ENCODE measurements at places on chromosomes 6 and 20. TPM values are rescaled to one million over a fixed set of nuclear protein-coding genes. Genes with fewer than 3 reads are reported as not detected.

DNA sequence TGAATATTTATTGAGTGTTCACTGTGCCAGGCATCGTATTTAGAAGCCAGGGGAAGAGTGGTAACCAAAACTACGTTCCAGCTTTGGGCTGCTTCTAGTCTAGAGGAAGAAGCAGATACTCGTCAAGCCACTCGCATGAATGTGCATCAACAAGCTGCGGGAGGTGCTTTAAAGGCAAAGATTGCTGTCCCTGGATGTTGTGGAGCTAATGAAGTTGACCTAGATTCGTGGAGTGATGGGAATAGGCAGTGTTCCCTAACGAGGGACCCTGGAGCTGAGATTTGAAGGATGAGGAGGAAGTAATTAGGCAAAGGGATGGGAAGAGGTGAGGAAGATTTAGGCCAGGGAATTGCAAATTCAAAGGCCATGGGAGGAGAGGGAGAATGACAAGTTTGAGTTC, 118.9 kb downstream of the TMEM170B start:
- DNase-seq, result no peak

Gene FNDC1
- not detected for total RNA-seq

DNA sequence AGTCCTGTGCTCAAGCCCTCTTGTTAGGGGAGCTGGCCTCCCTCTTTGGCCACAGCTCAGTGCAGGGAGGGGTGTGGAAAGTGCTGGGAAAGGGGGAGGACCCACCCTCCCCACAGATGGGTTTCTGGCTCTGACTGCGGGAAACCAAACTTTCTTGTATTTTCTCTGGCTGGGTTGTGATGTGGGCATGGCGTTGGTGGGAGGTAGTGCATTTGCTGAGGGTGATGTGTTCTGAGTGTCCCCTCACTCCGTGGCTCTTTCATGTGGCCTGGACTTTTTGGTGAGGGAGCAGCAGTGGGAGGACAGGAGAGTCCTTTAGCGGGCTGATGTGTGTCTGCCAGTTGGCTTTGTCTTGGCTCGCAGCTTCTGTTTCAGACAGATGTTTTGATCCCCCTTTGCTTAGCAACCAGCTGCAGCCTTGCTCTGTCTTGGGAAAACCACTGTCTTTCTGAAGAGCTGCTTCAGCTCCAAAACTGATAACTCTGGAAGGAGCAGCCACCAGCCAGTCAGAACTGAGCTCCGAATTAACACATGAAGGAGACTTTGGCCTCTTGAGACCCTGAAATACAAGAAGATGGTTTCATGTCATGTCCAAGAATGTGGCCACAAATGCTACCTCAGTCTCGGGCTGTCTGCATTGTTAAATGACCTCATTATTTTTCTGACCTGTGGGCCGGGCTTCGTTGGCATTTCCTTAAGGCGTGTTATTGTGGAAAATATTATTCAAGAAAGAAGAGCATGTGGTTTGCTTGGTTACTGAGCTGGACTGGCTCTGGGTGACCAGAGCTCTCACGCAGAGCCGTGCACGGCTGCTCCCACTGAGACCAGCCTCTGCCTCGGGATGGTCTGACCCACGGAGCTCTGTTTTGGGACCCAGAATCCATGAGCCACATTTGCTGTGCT, 21.5 kb downstream of the SYNJ2 start:
- no peak for DNase-seq

DNA sequence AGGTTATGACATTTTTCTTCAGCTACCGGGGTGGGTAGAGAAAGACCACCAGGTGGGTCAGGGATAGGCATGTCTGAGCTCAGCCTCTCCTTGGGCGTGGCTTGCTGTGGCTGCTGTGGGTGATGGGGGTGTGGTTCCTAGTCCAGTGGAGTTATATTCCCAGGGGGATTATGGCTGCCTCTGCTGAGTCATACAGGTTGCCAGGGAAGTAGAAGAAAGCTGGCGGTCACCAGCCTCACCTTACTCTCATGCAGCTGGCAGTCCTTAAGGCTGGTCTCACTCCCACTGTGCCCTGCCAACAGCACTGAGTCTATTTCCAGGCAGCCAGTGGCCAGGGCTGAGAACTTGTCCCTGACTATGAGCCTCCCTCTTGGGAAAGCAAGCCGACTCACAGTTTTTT, 130.0 kb downstream of the SCP2D1 start:
- no peak for DNase-seq

Gene FAM135A
- 14.5 TPM for total RNA-seq

DNA sequence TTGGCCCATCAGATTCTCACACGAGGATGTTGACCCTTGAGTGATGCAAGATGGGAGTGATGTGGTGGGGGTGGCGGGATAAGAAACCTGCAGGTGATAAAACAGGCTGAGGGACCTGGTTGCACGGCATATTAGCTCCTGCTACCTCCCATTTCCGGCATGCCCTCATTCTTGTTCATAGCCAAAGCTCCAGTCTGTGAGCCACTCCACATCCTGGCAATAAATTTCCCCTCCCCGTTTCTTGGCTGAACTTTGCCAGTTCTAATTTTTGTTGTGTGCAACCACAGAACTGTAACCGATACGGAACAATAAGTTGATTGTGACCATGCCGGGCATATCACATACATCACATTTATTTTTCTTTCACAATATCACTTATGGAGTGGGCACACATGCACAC, 41.6 kb upstream of the NFATC2 start:
- DNase-seq, result no peak

GRCh38 chr20:60058879-60059278, 100.7 kb downstream of the CDH26 start:
- DNase-seq, result no peak

DNA sequence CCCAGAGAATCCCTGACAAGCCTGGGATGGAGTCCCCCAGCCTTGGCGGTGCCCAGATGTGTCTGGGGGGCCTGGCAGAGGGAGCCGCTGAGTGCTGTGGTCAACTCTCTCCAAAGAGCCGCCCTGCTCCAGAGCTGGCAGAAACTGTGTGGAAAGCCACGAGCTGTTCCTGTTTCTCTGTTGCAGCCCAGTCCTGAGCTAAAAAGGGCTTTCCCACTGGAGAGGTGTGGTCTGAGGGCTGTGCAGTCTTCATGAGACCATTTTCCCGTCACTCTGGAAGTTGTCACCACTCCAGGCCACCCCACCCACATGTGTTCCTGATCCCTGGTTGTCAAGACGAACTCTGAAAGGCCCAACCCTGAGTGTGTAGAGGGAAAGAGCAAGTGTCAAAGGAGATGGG, 99.7 kb upstream of the KCNK16 start:
- no peak for DNase-seq

- DNase-seq, result no peak
Observed at GRCh38 chr20:57656252-57656820, 36.1 kb upstream of the ZBP1 start.

DNA sequence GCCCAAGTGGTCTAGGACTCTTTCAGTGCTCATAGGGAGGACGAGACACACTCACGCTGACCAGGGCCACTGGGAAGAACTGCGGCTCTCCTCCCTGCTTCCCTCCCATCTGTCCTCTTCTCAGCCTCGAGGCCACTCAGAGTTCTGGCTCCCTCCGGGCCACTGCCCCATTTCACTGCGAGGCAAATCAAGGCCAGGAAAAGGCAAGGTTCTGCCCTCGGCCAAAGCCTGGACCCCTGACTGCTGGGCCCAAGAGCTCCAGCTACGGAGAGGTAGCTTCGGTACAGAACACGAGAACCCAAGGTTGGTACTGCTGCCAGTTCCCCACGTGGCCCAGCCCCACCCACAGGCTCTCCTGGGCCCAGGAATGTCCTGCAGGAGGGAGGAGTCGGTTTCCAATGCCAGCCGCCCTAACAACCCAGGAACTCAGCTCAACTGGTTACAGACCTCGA, 14.7 kb downstream of the PI16 start:
- no peak for DNase-seq

Gene NCOA3
- 74.7 TPM for total RNA-seq

Gene CASP8AP2
- total RNA-seq, result 61.7 TPM

- no peak for DNase-seq
Observed at GRCh38 chr6:411402-412145, 20.0 kb downstream of the IRF4 start.

Gene GPR6
- not detected for total RNA-seq

Gene HLA-DQB2
- total RNA-seq, result not detected

- DNase-seq, result no peak
Observed at GRCh38 chr20:51281521-51281920, 258.6 kb upstream of the KCNG1 start.

DNA sequence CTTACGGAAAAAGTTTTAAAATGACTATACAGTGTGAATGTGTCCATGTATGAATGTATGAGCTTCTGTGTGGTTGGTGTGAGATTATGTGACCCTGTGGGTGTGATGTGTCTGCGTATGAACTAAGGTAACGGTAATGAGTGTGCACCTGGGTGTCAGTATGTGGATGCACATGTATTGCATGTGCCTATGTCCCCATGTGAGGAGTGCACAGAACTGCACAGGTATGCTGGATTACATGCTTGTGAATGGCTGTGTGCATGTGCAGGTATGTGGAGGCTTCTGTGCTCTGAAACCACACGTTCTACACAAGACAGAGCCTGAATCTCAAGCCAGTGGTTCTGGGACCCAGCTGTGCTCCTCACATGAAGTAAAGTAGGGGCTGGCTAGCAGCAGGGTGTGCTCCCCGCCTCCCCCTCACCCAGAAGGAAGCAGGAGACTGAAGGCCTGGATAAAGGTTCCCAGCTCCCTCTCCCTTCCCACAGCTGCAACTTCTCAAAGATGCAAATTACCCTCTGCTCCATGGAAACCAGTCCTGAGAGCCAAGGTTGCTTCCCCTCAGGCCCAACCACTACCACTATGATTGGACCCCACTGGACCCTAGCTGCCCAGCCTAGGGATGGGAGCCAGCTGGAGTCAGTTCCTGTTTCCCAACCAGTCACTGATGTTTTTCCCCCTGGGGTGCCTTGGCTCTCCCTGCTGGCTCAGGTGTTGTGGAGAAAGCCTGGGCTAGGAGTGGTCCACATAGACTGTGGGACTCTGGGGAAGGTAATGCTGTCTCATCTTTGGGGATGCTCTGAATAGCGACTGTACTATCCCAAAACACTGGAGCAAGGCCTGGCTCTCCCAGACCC, 24.8 kb upstream of the SPDEF start:
- DNase-seq, result no peak

DNA sequence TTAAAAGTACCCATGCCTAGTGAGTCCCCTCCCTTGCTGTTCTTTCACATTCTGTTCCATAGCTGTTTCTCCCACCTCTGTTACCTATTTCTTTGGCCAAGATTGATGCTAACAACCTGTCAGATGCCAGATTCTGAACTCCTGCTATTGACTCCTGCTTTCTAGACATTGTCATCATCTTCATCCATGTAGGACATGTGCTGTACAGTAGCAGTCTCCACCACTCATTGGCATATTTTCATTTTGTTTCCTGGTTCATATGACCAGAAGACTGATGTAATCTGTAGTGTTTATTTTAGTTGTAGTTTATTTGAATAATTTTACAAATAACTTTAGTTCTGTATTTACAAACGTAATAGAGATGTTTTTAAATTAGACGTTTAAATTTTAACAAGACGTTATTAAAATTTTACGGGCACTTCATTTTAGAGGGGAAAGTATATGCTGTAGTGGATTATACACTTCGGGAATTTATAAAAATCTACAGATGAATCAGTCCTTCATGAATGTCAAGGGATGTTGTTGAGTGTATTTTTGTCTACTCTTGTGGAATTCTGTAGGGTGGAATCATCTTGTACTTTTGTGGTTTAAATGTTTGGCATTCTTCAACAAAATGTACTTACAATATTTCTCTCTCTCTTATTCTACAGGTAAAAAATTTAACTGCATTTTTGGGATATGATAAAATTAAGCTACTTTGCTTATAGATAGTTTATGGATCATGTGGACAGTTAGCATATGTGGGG, 34.1 kb downstream of the TRMT11 start:
- no peak for DNase-seq

Gene APOBEC2
- not detected for total RNA-seq

- DNase-seq, result no peak
Observed at GRCh38 chr6:28583463-28583862, 57.8 kb downstream of the GPX5 start.

DNA sequence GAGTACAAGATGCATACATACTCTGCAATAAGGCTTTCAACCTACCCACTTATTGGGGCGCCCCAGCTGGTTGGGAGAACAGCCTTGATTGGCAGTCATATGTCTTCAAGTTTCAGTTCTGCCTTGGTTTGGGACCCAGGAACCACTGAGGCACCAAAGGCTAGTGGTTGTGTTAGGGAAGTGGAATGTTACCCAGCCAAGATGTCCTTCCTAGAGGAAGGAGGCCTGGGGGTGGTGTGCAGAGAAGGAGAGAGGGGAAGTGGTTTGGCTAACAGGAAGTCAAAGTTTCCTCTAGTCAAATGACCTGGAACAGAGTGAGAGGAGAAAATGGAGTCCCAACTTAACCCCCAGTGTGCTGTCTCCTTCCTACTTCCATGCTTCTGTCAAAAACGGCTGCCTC, 59.4 kb downstream of the CD164 start:
- no peak for DNase-seq

Gene FOXF2
- not detected for total RNA-seq

- no peak for DNase-seq
Observed at GRCh38 chr20:11796026-11796425, 121.7 kb upstream of the BTBD3 start.

GRCh38 chr6:71887006-71887743, 825 bp downstream of the RIMS1 start:
- DNase-seq, result no peak

DNA sequence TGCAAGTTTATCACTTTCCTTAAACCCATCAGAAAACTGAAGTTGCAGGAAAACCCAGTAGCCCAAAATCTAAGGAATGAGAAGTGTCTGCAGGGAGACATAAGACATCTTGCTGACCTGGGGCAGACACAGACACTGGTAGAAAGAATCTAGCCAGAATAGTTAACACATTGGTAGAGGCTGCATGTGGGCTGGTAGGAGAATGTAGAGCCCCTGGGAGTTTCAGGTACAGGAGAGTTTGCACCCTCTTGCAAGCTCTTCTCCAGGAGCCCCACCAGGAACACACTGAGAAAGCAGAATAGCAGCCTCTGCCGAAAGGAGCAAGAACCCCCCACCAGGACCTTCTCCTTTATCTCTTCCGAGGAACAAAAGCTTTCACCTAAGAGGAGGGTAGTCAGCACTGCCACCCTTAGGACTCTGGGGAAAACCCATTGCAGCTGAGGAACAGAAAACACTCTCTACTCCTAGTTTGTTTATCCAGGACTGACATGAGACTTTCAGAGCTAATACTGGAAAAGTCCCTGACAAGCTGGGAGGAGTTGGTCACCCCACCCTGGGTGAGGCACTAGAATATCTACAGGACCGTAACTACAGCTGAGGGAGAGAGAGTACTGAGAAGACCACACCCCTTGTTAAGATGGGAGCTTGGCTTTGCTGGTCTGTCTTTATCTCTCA, 10.5 kb upstream of the OGFRL1 start:
- no peak for DNase-seq

- DNase-seq, result no peak
Observed at GRCh38 chr6:166575205-166575604, 11.3 kb downstream of the RAMACL start.

DNA sequence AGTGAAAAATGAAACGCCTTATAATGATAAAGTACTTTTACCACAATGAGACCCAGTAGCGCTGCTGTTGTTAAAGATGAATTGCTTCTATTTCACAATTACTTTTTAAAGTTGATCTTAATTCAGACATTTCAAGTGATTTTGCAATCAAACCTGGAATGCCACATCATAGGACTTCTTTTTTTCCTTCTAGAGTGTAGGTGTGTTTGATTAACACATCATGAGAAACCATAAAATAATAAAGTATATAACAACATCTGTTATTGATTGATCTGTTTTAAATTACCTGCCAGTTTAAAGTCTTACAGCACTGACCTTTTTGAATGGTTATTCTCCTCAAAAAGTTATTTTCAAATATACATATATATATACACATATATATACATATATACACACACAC, 38.6 kb downstream of the HEBP2 start:
- no peak for DNase-seq

GRCh38 chr6:42007286-42008137, 42.8 kb upstream of the TAF8 start:
- DNase-seq, result peak; percentile 24

- DNase-seq, result peak; percentile 68
Observed at GRCh38 chr6:41200296-41200900, 551 bp downstream of the TREML2 start.

Data from CD4-positive, alpha-beta memory T cell (primary cell).